ENCODE measurements at places on chromosomes 13 and 19. TPM values are rescaled to one million over a fixed set of nuclear protein-coding genes. Genes with fewer than 3 reads are reported as not detected.
A peak's percentile ranks its signal among the peaks of the same experiment; 100 is the strongest.

Gene ZNF470
- 1.2 TPM for total RNA-seq

Gene UNC13A
- 0.17 TPM for total RNA-seq

Gene GPR32
- not detected for total RNA-seq

GRCh38 chr13:81139987-81140386, 799.1 kb upstream of the SPRY2 start:
- DNase-seq, result no peak

Gene ATP8A2
- total RNA-seq, result not detected

- peak; percentile 66 for DNase-seq
Measured at GRCh38 chr19:7366701-7367420, 18.1 kb downstream of the ARHGEF18 start.

GRCh38 chr19:40604647-40605215, 3.6 kb downstream of the LTBP4 start:
- DNase-seq, result no peak

- DNase-seq, result no peak
Measured at GRCh38 chr13:90420683-90421082, 926.8 kb upstream of the MIR17HG start.

DNA sequence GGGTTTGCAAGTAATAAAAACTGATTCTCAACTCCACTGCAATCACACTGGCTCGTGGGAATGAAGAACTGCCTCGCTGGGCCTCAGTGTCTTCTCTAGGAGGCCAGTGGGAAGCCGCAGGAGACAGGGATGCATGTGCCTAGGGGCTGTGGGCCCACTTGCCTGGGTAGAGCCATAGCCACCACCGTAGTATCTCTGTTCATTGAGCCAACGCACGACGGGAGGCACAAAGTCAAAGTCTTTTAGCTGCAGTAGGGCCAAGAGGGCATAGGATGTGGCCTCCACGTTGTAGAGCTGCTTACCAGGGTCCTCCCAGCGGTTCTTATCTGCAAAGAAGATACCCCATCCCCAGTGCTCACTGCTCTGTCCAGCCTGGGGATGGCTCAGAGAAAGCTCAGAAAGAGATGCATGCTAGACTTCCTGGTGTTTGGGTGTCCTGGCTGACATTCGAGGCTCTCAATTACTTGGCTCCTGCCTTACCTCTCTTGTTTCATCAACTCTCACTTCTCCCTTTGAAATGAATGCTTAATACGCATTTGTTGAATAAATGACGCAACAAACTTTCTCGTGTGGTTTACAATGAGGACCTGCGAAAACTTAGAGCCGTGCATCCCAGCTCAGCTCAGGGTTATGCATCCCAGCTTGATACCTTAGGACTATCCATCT, 16.1 kb upstream of the TNFSF14 start:
- DNase-seq, result no peak

GRCh38 chr19:19552798-19553197, 14.7 kb downstream of the CILP2 start:
- DNase-seq, result peak; percentile 52

DNA sequence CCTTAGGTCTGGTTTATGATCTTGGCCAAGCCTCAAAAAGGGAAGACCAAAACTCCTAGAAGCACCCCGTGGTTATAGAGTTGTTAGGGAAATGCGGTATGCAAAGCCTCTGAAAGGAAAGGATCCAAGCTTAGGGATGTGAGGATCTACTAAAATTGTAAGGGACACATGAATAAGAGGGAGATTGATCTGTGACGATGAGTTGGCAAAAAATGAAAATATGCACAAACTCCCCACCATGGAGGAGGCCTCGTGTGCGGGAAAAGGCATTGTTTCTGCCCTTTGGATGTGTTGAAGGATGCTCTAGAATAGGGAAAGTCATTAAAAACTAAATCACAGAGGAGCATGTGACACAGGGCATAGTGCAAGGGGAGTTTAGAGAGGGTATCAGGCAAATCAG, 88.7 kb upstream of the UBL3 start:
- DNase-seq, result no peak

GRCh38 chr13:99425485-99426341, 75.6 kb upstream of the TM9SF2 start:
- DNase-seq, result no peak

DNA sequence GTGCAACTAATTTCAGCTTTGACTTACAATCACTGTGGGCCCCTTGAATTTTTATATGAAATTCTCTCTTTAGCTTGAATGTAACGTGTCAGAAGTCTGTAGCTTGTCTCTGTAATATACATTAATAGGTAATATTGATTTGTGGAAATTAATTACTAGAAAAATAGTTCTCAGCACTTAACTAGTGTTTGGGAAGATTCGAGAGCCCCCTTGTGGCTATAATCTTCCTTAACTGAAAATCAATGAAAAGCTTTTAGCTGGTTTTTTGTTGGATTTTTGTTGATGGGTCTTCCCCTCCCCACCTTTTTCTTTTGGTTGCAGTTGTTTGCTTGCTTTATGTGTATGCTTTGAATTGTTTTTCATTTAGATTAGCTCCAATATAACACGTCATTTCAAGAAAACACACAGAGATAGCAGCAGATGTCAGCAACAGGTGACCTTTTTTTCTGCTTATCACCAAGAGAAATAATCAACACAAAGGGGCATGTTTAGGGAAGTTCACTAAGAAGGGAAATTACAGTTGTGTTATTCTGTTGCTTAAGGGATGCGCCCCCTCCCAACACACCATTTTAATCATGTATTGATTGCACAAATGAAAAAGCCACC, 176.8 kb downstream of the OXGR1 start:
- DNase-seq, result no peak

GRCh38 chr19:20660473-20661140, 764 bp downstream of the ZNF626 start:
- DNase-seq, result no peak

- no peak for DNase-seq
Measured at GRCh38 chr13:98541701-98542203, 35.2 kb downstream of the STK24 start.

GRCh38 chr13:61648547-61648946, 232.9 kb upstream of the PCDH20 start:
- no peak for DNase-seq

DNA sequence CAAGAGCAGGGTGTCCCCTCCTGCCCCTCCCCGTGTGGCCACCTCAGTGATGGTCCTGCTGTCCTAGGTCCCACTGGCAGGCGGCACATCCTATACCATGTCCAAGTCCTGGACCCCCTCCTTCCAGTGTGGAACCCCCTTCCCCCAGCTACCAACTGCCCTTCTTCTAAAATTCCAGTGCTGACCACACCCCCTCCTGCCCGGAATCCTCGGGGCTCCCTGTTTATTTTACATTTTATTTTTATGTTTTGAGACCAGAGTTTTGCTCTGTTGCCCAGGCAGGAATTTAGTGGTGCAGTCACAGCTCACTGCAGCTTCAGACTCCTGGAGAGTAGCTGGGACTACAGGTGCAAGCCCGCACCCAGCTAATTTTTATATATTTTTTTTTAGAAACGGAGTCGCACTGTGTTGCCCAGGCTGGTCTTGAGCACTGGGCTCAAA, 945 bp upstream of the CPAMD8 start:
- no peak for DNase-seq

Gene ZNF302
- total RNA-seq, result 17.5 TPM

- no peak for DNase-seq
Measured at GRCh38 chr13:51576754-51577153, 7.5 kb upstream of the WDFY2 start.

GRCh38 chr19:55712804-55713631, 25.2 kb downstream of the NLRP9 start:
- no peak for DNase-seq

GRCh38 chr19:49590971-49591730, at the start of gene PRR12:
PRR12 (plus strand) TSS chr19:49591182; CDS start chr19:49591655, 473 bp downstream.
- DNase-seq, result peak; percentile 78

GRCh38 chr13:90956031-90956430, 391.5 kb upstream of the MIR17HG start:
- no peak for DNase-seq

GRCh38 chr19:49362048-49362928, at the start of gene TEAD2:
TEAD2 (minus strand) TSS chr19:49362416; CDS start chr19:49360075, 2,341 bp downstream.
- peak; percentile 66 for DNase-seq

- no peak for DNase-seq
Measured at GRCh38 chr13:87393358-87393757, 277.8 kb upstream of the SLITRK5 start.

- peak; percentile 20 for DNase-seq
Measured at GRCh38 chr19:55623561-55623960, 805 bp downstream of the ZNF784 start.

DNA sequence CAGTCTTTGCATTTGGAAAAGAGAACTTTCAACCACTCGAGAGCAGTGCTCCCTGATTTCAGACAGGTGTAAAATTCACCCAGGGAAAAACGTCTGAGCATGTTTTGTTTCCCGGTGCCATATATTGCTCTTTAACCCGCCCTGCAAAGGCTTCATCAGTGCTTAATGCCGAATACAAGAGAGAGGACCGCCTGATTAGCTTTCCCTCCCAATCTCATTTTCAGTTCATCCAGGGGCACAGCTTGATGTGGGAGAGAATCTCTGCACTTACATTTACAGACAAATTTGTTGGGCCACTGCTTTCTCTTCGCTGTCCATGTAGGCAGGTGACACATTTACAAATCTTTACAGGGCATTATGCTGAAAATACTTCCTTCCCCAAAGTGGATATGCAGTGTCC, 499.1 kb downstream of the LIG4 start:
- no peak for DNase-seq

Gene CEACAM16
- total RNA-seq, result not detected

DNA sequence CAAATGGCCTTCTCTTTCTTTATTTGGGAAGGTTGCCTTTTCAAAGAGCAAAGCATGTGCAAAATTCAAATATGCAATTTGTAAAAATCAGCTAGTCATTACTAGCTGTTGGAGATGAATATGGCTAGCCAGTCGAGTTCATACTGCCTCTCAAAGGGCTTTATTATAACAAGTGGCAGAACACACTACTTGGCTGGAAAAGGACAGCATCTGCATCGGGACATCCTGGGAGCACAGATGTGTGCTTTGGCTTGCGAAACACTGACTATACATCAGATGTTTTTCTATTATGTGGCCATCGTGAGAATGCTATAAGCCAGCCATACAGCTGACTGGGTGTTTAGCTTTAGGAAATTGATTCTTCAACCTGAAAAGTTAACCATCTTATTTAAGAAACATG, 424.2 kb downstream of the KCTD12 start:
- DNase-seq, result no peak

Gene PRR12
- total RNA-seq, result 41.3 TPM

Gene ZNF625
- 5.7 TPM for total RNA-seq

Gene PTGIR
- total RNA-seq, result 0.28 TPM

GRCh38 chr19:21910318-21910717, 74.3 kb upstream of the ZNF43 start:
- no peak for DNase-seq

DNA sequence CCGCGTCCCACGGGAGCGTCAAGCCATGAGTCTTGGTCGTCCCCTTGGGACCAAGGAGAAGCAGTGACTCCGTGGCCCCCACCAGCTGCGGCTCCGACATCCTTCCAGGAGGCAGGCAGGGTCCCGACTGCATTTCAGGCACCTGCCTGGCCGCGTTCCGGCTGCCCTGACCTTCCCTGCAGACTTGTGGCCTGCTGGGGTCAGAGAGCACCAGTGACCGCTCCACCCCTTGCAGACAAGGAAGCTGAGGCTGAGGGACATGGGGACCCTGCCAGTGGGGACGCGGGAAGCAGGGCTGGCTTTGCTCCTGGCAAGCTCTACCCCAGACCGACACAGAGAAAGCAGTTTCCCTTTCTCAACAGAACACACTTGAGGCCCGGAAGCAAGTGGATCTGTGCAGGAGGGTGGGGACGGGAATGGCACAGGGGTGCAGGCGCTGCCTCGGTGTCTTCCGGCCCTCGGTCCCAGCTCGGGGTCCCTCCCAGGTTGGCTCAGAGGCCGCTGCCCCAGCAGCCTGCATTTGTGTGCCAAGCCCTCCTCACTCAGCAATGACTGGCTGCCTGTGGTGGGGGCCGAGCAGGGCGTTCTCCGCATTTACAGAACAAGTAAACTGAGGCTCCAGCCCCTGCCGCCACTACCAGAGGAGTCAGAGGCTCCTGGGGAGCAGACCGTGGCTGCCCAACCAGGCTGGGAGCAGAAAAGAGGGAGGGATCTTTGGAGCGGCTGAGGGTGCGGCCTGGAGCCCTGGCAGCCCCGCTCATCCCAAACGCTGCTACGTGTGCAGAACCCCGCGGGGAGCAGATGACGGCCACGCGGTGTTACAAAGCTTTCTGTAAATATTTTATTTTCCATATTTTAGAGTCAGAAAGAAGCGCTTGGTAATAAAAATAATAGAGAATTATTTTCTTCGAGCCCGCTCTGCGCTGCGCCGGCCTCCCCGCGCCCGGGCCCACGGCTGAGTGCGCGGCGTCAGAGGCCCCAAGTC, 43.9 kb downstream of the GAS6 start:
- DNase-seq, result no peak

Gene SPC24
- total RNA-seq, result 50.9 TPM

Gene ITGBL1
- total RNA-seq, result 62.8 TPM

Gene SIGLECL1
- not detected for total RNA-seq

Gene GNA15
- 16.3 TPM for total RNA-seq

DNA sequence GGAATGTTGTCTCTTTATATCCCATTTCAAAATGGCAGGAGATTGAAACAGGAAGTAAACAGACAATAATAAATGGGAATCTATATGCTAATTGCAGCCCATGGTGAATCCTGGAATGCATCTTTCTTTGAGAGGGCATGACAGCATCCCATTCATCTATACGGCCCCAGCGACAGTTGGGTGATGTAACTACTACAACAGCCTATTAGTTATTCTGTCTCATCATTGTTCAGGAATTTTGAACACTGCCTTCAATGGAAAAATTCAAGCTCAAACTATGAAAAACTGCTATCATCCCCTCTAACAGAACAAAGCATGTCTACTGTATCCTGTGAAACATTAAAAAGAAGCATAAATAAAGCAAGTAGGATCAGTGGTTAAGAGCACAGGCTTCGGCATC, 262.1 kb downstream of the DCT start:
- DNase-seq, result no peak
